H7 (cell line): ENCODE measurements at places on chromosomes 2 and 18. TPM values are rescaled to one million over a fixed set of nuclear protein-coding genes. Genes with fewer than 3 reads are reported as not detected.
A peak's percentile ranks its signal among the peaks of the same experiment; 100 is the strongest.

Gene CFC1B
- not detected in 2 replicates for total RNA-seq

Gene RALBP1
- total RNA-seq: 59.1 and 74.5 TPM in 2 replicates

Gene CPO
- 2.4 and 3.9 TPM in 2 replicates for total RNA-seq

Gene EGR4
- 0.04 TPM in 1 of 2 replicates, not detected in the other for total RNA-seq

Gene DSEL
- 9.4 and 9.7 TPM in 2 replicates for total RNA-seq

Gene SH3RF3
- total RNA-seq: 0.80 and 1.0 TPM in 2 replicates

Gene VAMP5
- total RNA-seq: 1.00 and 1.4 TPM in 2 replicates

Gene CYRIA
- total RNA-seq: 1.5 and 1.7 TPM in 2 replicates

Gene GMPPA
- 53.4 and 71.7 TPM in 2 replicates for total RNA-seq

Gene INPP5D
- total RNA-seq: 1.7 and 5.2 TPM in 2 replicates

GRCh38 chr2:810397-810796, 133.2 kb upstream of the TMEM18 start:
- DNase-seq: no peak

DNA sequence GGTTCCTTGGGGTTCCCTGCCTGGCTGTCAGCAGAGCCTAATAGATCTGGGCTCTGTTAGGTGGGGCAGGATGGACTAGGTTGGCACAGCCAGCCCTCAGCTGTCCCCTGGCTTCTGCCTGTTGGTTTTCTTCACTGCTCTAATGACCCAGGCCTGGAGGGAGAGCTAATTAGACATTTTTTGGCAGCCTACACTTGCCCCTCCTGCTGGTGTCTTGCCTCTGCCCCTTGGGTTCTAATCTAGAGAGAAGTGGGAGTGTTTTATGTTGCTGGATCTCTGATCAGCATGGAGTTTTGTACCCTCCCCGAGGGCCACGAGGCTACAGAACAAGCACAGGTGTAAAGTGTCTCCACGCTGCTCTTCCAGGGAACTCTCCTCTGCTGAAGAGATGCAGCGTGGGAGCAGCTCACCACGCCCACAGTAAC, 199.4 kb upstream of the RASGRP3 start:
- no peak for DNase-seq

DNA sequence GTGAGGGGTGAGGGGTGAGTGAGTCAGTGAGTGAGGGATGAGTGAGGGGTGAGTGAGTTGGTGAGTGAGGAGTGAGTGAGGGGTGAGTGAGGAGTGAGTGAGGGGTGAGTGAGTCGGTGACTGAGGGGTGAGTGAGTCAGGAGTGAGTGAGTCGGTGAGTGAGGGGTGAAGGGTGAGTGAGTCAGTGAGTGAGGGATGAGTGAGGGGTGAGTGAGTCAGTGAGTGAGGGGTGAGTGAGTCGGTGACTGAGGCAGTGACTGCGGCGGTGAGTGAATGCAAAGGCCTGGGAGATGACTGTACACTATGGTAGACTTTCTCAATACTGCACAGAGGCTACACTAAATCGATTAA, 16.6 kb downstream of the THAP4 start:
- no peak for DNase-seq

- DNase-seq: peak; percentile 88
These were observed 2.7 kb downstream of the ZNF532 start for GRCh38 chr18:58867281-58867961.

DNA sequence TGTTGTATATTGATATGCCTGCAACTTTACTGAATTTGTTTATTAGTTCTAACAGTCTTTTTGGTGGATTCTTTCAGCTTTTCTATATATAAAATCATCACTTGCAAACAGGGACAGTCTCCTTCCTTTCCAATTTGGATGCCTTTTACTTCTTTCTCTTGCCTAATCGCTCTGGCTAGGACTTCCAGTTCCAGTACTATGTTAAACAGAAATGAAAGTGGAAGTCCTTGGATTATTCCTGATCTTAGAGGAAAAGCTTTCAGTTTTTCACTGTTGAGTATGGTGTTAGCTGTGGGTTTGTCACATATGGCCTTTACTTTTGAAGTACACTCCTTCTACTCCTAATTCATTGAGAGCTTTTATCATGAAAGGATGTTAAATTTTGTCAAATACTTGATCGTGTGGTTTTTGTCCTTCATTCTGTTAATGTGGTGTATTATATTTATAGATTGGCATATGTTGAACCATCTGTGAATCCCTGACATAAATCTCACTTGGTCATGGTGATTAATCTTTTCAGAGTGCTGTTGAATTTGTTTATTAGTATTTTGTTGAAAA, 52.9 kb downstream of the REL start:
- DNase-seq: no peak

- no peak for DNase-seq
These were observed 63.5 kb downstream of the CDH2 start for GRCh38 chr18:28113271-28114029.

DNA sequence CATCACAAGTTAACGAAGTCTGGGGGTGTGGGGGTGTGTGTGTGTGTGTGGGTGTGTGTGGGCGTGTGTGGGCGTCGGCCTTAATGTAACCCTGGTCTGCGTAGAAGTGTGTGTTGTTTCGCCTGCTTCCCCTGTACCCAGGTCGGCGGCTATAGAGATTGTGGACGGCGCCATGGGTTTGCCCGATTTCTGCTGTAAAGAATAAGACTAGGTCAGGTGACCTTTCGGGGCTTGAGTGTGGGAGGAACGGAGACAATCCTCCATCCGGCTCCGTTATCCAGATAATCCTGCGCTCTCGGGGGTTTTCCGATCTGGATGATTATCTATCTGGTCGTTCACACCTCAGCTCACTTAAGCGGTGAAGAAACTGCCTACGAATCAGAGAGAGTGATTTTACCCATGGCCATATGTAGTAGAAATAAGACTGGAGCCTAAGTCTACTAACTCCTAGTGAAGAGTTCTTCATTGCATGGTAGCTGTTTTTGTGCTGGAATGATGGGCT, 543 bp downstream of the HADHB start:
- DNase-seq: peak; percentile 40

DNA sequence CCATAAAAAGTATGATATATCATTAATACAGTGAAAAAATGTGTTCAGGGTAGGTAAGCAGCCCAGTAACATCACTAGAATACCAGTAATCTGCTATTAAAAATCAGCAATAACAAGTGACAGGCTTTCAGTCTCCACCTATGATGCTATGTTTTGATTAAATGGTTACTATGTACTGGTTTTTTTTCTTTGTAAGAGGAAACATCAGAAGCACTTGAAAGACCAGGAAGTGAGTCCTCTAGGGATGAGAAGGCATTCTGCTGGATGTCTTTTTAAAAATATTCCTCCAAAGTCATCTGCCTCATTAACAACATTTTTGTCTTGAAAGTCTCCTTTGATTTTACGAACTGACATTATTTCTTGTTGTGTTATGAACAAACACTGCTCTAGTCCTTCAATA, 136.0 kb upstream of the FAM98A start:
- no peak for DNase-seq

GRCh38 chr2:42216694-42217093, 47.5 kb downstream of the EML4 start:
- no peak for DNase-seq

GRCh38 chr2:163970058-163970813, 234.4 kb upstream of the FIGN start:
- no peak for DNase-seq

DNA sequence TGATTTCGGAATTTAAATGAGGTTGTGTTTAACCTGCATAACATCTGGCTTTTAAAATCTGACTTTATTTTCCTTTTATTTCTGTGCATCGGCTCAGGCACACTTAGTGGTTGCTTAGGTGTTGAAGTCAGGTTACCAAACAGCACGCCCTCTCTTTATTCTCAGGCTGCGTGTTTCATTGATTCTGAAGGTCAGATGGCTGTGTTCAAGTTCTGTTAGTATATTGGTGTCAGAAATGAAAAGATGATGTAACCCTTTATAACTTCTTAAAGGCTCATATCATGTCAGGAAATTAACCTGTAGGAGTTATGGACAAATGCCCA, 246.5 kb downstream of the LDLRAD4 start:
- DNase-seq: no peak

DNA sequence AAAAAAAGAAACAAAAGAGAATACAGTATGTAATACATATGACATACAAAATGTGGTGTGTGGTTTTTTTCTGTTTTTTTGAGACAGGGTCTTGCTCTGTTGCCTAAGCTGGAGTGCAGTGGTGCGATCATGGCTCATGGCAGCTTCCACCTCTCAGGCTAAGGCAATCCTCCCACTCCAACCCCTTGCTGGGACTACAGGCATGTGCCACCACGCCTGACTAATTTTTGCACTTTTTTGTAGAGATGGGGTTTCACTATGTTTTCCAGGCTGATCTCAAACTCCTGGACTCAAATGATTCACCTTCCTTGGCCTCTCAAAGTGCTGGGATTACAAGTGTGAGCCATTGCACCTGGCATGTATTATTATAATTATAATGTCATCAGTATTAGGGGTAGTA, 38.9 kb downstream of the DHX57 start:
- no peak for DNase-seq

DNA sequence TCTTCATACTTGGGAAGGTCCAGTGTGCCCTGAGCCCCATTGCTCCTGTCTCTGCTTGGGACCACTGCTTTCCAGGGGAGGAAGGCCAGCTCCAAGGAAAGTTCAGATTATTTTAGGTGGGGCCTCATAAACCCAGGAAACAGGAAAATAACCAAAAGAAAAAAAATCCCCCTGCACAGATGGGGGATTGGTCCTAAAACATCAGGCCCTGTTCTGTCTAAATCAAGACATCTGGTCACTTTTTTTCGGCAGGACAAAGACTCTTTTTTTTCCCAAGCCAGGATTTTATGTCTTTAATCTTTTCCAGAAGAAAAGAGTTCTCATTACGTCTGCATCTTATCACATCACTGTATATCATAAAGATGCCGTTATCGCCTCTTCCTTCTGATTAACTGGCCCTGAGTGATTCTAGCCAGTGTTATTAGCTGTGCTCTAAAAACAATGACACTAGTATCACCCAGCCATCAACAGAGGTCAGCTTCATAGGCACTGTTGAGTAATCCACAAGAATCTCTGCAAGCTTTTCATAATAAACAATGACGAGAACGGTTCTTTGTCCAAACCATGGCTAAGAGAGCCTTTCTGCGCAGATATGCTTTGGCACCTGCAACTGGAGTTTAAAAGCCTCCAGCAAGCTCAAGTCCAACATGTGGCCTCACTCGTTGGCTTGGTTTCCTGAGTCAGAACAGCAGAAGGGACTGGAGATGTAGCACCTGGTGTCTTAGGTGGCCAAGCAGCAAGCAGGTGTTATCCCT, 138.2 kb downstream of the VAPA start:
- DNase-seq: no peak

DNA sequence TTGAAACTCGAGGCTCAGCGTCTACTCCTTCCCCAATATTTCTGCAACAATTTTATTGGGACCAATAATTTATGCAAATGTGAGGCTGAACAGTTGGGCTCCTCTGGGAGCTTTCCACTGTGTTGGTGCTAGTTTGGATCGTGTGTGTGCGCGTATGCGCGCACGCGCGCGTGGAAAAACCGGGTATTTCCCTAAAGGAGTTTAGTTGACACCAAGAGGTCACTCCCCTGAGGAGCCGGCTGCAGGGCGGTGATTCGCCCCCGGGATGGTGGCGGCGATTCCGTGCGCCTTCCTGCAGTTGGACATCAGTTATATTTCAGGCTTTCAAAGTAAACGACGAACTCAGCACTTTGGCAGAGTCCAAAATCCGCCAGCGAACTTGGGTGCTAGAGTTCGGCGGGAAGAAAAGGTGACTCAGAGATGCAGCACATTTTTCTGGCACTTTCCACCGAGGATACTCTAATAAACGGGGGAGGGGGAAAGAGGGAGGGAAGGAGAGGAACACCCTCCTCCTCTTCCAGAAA, 186.5 kb upstream of the FANCL start:
- peak; percentile 40 for DNase-seq

GRCh38 chr18:79871481-79872091, 73.8 kb downstream of the KCNG2 start:
- peak; percentile 65 for DNase-seq

GRCh38 chr2:160111951-160112798, 49.8 kb upstream of the PLA2R1 start:
- DNase-seq: no peak
